Activated CD4-positive, CD25-positive, alpha-beta regulatory T cell (primary cell): ENCODE measurements at places on chromosomes 12 and 14.
A peak's percentile ranks its signal among the peaks of the same experiment; 100 is the strongest.

DNA sequence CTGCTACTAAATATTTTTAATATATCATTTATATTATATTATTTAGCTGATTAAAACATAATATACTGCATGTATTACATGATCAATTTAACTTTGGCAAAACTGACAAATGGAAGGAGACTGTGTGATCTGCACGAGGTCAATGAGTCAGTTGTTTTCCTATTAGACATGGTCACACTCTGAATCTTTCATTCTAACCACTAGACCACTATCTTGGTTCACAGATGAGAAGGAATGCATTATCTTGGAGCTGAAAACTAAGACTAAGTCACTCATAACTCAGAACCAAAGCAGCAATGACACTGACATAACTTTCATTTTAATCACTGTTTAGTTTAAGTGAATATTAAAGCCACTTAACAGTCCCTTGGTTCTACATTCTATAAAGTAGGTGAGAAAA, 37.4 kb downstream of the GNPTAB start:
- DNase-seq, result no peak

- no peak for DNase-seq
These were observed 92.6 kb upstream of the HIF1A start for GRCh38 chr14:61602733-61603077.

GRCh38 chr12:89245090-89245489, 107.2 kb downstream of the DUSP6 start:
- no peak for DNase-seq

DNA sequence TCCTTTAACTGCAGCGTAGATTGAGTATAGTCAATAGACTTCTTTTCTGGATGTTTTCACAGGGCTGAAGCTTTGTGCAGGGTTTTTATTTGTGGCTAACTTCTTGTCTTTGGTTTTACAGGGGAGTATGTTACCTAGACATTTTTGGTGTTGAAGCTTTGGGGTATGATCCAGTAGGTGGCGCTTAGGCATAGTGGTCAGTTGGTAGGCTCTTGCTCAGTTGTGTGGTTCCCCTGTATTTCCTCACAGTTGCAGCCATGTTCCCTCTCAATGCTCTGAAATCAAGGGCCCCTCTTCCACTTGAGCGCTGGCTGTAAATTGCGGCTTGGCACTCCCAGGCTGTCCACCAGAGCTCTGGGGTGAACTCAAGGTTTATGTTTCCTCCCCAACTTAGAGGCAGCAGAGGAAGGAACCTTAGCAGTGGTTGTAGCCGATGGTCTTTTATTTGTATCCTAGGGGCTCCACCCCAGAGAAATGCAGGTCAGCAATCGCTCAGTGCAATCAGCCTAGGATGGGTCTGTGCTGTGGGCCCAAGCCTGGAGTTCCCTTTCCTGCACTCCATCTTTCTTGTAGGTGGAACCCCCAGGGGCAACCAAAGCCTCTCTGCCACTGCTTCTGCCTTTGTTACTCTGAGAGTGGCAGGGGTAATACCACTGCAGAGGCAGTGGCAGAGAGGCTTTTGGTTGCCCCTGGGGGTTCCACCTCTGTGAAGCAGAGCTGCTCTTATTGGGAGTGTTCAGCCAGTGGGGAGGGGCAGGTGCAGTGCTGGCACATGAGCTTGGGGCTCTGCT, 55.1 kb downstream of the CMAS start:
- peak; percentile 6 for DNase-seq

DNA sequence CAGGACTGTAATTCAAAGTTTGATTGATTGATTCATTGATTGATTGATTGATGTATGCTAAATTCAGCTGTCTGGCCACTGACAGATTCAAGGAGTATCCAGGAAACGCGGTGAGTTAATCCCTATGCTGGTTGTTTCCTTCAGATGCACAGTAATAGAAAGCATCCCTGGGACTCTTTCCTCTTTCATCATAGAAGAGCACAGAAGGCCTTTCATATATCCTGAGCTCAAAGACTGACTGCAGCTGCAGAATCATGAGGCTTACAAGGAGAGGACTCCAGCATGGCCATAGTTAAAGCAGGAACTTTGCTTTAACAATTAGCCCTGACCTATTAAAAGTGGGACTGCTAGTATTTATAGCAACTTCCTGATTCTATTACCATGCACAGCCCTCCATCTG, 187.7 kb upstream of the TMTC1 start:
- DNase-seq, result no peak

DNA sequence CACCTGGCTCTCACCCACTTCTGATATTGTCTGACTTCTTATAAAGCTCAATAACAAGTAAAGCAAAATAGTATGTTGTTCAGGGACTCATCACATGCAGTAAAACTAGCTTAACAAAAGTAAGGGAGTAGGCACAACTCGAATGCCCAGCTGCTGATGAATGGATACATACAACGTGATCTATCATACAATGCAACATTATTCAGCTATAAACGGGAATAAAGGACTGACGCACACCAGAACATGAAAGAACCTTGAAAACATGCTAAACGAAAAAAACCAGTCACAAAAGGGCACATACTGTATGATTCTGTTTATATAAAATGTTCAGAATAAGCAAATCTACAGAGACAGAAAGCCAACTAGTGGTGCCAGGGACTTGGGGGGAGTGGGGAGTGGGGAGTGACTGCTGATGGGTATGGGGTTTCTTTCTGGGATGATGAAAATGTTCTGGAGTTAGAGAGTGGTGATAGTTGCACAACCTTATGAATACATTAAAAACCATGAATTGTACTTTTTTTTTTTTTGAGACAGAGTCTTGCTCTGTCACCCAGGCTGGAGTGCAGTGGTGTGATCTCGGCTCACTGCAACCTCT, 11.1 kb downstream of the PLBD2 start:
- no peak for DNase-seq

GRCh38 chr14:102568115-102568614, 24.3 kb upstream of the RCOR1 start:
- DNase-seq, result no peak

GRCh38 chr14:55707365-55707804, 127.4 kb downstream of the KTN1 start:
- no peak for DNase-seq

DNA sequence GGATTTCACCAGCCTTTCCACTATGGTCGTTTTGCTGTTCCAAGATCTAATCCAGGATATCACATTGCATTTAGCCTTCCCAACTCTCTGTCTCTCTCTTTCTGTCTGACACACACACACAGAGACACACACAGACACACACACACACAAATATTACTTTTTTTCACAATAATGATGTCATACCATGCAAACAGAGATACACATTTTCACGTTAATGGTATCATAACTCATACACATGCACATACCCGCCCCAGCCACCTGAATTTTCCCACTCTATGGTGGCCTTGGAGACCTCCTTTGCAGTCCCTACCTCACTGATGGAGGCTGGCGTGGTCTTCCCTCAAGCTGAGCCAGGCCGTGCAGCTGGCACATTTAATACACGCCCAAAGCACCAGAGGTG, 7.2 kb upstream of the MYL2 start:
- DNase-seq, result no peak

DNA sequence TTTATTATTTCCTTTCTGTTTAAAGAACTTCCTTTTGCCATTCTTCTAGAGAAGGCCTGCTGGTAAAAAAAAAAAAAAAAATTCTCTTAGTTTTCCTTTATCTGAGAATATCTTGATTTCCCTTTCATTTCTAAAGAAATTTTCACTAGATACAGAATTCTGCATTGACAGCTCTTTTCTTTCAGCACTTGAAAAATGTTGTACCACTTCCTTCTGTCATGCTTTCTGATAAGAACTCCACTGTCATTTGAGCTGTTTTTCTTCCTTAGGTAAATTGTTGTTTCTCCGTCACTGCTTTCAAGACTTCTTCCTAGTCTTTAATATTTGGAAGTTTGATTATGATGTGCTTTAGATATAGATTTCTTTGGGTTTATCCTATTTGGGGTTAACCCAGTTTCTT, 113.6 kb upstream of the BTG1 start:
- DNase-seq, result no peak

GRCh38 chr12:6957151-6957701, 6.1 kb downstream of the PTPN6 start:
- no peak for DNase-seq

DNA sequence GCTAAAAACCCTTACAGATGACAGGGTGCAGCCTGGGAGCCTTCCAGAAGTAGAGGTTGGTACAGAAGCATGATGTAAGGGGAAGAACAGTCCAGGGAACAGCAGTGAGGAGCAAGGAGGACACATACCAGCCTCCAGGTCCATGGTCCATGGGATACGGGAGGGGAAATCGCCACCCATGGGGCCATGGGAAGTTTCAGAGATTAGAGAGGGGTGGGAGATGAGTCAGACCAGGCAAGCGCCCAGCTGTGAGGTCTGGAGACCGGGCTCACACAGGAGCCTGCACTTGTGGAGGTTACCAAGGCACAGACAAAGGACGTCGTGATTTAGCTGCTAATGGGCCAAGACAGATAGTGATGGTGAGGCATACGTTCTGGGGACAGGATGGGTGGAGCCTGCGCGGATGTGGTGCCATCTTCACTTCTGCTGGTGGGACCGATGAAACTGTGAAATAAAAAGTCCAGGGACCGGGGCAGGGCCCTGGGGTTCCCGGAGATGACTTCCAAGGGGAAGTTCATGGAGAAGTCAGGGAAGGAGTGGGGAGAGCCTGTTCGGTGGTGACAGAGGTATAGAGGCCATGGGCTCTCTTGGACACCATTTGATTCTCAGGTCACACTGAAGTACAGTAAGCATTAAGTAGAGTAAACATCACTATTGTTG, 17.7 kb upstream of the LRP1-AS start:
- DNase-seq, result no peak

- DNase-seq, result no peak
These were observed 22.9 kb downstream of the DICER1 start for GRCh38 chr14:95134304-95134933.

DNA sequence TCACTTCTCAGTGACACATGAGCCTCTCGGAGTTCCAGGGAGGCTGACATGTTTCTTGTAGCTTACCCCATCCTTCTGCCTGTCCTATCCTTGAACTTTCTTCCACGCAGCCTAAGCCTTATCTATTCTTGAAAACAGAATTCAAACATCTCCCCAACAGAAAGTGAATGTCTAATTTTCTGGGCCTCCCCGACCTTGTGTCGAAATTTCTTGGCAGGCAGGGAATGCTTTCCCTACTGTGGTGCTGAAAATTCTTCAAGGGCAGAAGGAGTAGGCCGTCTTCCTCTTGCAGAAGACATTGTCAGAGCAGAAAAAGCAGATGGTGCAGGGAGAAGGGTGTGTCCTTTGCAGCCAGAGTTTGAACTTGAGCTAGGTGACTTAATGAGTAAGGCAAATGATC, 63.0 kb upstream of the TCL1B start:
- no peak for DNase-seq

- DNase-seq, result no peak
These were observed 135.7 kb downstream of the SCARB1 start for GRCh38 chr12:124727922-124728321.

- no peak for DNase-seq
These were observed 93.3 kb downstream of the CIT start for GRCh38 chr12:119783787-119784186.

GRCh38 chr12:106147956-106148355, 9.2 kb upstream of the NUAK1 start:
- no peak for DNase-seq

DNA sequence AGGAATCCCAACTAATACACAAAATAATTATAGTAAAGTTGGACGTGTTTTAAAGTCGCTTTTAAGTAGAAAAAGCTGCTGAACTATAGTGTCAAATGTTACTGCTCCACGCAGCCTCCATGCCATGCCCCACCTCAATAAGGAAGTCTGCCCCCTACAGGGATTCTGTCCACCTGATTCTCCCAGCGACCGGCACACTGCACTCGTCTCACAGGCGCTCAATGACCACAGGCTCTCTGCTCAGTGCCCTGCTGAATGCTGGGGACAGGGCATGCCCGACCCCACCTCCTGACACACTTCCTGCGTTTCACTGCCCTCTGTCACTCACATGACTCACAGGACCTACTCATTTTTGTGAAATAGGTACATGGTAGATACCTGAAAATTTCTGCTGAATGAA, 48.9 kb downstream of the BDKRB1 start:
- no peak for DNase-seq

- no peak for DNase-seq
These were observed 87.5 kb downstream of the SETD3 start for GRCh38 chr14:99393059-99393655.

DNA sequence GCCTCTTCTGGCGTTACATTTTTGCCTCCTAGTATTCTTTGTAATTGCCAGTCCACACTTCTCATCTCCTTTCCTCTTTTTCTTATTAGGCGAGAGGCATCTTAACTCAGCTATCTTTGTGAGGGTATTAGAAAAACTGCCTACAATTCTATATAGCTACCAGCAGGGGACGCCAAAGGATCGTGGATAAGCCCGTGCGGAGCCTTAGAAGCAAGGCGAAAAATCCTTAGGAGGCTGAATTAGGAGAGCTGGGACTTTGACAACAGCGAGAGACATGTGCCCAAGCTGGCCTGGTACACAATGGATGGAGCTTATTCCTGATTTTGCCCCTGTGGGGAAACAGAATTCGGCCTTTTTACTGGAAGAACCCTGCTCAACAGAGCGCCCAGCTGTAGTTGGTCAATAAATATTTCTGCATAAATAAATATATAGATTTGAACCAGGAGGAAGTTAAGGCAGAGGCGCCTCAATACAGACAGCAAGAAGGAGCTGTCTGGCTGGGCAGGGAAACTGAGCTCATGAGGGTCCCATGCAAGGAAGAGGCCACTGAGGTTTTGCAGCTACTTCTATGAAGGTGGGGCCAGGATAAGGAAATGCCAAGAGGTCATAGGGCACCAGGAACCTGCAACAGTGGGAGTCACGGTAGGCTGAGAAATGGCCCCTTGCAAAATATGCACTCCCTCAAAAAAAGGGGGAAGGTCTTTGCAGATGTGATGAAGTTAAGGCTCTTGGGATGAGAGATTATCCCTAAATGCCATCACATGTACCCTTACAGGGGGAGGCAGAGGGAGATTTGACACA, 14.6 kb upstream of the RBM19 start:
- DNase-seq, result no peak

DNA sequence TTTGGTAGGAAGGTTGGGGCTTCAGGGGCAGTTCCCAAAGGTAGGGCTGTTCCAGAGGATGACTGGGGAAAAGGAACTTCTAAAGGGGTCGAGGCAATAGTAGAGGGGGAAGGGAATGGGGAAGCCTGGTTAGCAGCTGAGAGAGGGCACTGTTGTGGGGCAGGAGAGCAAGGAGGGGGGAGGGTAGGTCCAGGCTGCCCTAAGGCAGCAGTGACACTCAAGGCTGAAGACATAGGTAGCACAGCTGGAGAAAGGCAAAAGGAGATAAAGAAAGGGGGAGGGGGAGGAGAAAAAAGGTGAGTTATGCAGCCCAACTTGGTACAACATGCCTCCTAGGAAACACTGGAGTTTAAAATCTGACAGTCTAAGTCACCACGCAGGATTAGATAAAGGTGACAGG, 3.9 kb downstream of the NACA start:
- no peak for DNase-seq

- DNase-seq, result no peak
These were observed 45.6 kb downstream of the STAB2 start for GRCh38 chr12:103632554-103633216.

GRCh38 chr12:105084251-105085250, at the start of gene ALDH1L2:
Gene ALDH1L2, minus strand, starts transcription at chr12:105084458. Its CDS starts 22 bp downstream, at chr12:105084436.
- DNase-seq, result no peak

GRCh38 chr14:77459072-77459723, 1.3 kb downstream of the AHSA1 start:
- DNase-seq, result peak; percentile 9
